Right hindlimb (tissue), 1 donor: ENCODE measurements at places on chromosomes 7 and 10.

DNA sequence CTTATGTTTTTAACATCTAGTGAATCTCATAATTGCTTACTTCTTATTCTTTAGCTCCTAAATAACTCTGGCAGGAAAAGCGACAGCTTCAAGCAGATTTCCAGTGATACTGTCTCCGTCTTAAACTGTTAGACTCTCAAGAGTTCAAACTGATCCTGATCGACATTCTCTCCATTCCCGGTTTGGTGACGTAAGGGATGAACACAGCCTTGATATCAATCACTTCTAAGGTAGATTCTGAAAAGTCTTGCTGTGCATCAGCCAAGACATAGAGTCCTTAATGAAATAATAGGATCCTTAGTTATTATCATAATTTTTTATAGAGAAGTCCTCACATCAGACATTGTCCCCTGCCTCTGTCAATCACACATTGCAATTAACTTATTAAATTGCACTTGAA is 534.6 kb downstream of the TFEC start:
- DNase-seq, result no peak

DNA sequence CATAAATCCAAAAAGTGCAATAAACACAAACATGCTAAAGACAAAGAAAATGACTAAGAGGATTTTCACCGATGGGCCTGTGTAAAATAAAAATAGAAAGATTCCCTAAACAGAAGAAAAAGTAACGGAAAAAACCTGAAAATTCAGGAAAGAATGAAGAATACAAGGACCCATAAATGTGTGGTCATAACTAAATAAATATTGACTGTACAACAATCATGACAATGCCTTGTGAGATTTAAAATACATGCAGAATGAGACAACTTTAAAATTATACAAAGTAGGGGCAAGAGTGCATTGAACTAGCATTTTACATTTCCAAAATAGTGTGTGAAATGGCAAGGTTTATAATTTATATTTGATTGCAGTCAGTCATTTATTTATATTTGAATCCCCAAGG is 409.1 kb upstream of the ANKRD30A start:
- no peak for DNase-seq

DNA sequence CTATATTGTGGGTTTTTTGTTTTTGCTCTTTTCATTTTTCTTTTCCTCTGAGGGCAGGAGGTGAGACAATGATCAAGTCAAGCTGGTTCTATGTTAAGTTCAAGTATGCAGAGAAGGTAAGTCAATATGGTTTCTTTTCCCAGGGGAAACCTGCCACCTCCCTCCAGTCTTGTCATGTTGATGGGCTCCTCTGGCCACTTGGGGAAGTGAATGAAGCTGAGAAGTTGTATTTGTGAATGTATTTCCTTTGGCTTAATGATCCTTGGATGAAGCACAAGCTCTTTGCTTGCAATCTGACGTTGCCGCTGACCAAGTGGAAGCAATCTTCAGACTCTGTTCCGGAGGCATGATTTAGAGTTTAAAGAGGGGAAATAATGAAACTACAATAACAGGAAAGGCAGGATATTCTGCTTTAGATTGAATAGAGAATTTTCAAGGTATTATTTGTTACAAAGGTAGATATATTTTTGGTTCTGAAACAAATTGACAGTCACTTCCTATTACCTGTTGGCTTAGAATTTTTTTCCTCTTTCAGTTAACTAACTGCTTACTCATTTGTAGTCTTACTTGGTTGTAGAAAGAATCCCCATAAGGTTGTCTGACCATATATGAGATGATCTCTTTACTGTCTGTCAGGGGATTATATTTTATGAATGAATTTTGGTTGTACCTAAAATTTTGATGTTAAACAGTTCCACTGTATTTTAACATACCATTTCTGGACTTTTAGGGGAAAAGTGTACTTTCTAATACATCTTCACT is 369.6 kb downstream of the AUTS2 start:
- no peak for DNase-seq

- no peak for DNase-seq
Observed at GRCh38 chr7:104926601-104927041, 87.4 kb upstream of the KMT2E start.

DNA sequence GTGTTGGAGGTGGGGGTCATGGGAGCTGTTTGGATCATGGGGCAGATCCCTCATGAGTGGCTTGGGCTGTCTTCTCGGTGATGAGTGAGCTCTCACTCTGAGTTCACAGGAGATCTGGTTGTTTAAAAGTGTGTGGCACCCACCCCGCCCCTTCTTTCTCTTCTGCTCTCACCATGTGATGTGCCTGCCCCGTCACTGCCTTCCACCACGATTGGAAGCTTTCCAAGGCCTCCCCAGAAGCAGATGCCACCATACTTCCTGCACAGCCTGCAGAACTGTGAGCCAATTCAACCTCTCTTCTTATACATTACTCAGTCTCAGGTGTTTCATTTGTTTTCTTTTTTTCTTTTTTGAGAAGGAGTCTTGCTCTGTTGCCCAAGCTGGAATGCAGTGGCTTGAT is 170.0 kb downstream of the PTPN20 start:
- no peak for DNase-seq

GRCh38 chr10:116737627-116738327 is 4.6 kb downstream of the HSPA12A start:
- peak; percentile 46 for DNase-seq

- DNase-seq, result no peak
Observed at GRCh38 chr10:1977461-1977860, 240.1 kb upstream of the ADARB2 start.

DNA sequence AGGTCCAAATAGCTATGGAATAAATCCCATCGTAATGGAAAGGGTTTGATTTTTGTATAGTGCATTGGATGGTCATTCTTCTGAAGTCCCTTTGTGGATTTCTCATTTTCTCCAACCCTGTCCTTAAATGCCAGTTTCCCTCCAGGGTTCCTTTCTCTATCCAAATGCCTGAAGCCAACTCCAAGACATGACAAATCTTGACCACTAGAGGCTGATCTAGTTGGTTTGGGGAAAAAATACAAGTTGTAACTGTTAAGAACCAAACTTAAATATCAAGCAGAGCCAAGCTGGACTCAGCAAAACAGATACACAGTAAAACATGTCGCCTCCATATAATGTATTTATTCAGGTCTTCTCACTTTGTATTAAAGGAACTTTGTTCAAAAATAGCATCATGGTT is 28.7 kb downstream of the FRMD4A start:
- DNase-seq, result no peak

GRCh38 chr7:131250331-131250730 is 77.3 kb upstream of the MKLN1 start:
- DNase-seq, result no peak

DNA sequence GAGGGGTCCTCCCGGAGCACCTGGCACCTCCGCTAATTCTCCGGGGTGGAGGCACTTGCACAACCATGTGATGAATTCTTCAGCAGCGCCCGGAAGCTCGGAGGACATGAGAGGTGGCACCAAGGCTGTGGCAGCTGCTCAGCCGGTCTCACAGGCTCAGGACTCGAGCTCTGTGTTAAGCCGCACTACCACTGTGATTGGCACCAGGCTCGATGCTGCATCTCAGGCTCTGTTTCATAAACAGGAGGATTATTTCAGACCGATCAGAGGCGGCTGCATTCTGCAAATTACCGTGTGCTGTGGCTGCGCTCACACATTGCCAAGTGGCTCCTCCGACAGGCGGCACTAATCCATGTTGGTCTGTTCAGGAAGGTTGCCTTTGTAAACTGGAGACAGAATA is 495.2 kb downstream of the DNAJB6 start:
- no peak for DNase-seq

DNA sequence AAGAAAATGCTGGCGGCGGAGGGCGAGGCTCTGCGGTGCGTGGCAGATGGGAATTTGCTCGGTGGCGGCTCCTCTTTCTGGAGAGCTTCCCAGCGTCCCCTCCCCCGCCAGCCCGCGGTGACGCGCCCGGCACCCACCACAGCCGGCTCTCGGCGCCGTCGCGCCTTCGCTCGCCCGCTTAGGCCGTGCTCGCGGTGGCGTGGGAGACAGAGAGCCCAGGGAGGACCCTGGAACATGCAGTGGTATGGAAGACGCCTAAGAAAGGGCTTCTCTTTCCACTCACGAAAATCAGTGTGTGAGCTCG is 576 bp upstream of the CSGALNACT2 start:
- peak; percentile 87 for DNase-seq

DNA sequence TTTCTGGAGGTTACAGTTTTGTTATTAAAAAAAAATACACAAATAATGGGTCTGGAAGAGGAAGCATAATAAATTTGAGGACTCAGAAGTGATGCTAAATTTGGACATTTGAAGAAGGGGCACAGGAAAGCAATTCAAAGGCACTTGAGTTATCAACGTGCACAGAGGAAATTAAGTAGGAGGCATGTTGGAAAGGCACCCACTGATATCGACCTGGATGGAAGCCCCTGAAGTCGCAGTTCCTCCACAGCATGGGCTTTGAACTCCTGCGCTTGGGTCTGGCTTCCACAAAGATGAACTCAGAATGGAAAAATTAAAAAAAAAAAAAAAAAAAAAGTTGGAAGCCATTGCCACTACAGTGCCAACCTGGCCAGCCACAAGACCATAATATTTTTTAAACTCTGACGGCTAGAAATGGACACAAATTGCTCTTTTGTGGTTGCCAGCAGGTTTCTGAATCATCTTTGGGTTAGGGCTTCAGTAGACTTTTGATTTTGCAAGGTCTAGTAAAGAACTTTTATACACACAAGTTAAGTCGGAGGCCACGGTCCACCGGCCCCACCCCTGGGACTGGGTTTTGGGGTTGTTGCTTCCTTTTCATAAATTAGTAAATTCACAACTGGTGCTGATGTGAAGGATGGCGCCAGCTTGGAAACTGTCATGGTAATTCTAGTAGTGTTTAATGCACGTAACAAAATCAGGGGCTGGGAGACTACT is 21.6 kb downstream of the JCAD start:
- no peak for DNase-seq

- peak; percentile 68 for DNase-seq
Observed at GRCh38 chr7:8511855-8512254, 78.4 kb downstream of the NXPH1 start.
